ENCODE measurements at places on chromosomes 4 and X. TPM values are rescaled to one million over a fixed set of nuclear protein-coding genes. Genes with fewer than 3 reads are reported as not detected.

The PAK3 gene
- 1.4 TPM for total RNA-seq

The RHOH gene
- total RNA-seq = 9.2 TPM

The ARHGAP24 gene
- total RNA-seq = 28.7 TPM

The ZNF330 gene
- total RNA-seq = 43.7 TPM

The CT45A10 gene
- not detected for total RNA-seq

The SLC39A8 gene
- total RNA-seq = 370 TPM

The ZIC3 gene
- not detected for total RNA-seq

The FAM236C gene
- total RNA-seq = not detected

The GAGE2A gene
- not detected for total RNA-seq

The HMGN5 gene
- 2.9 TPM for total RNA-seq

The COL4A5 gene
- 26.0 TPM for total RNA-seq

The PTCHD1 gene
- 0.83 TPM for total RNA-seq

The SHOX gene
- total RNA-seq = not detected

The DOK7 gene
- total RNA-seq = 4.0 TPM

The MAD2L1 gene
- 2.2 TPM for total RNA-seq

The DLG3 gene
- total RNA-seq = 24.1 TPM

The BEX1 gene
- total RNA-seq = 1.2 TPM

The CPEB2 gene
- total RNA-seq = 22.5 TPM

The ADH7 gene
- 0.47 TPM for total RNA-seq

The UGT2A1 gene
- not detected for total RNA-seq

The ADGRG2 gene
- total RNA-seq = 1.1 TPM

The DEFB131A gene
- not detected for total RNA-seq

The TSPAN7 gene
- 54.6 TPM for total RNA-seq

The ANKRD17 gene
- 57.4 TPM for total RNA-seq

The PPARGC1A gene
- total RNA-seq = 10.5 TPM

All from lower lobe of right lung (tissue), 2 donors.